ENCODE measurements at places on chromosomes 1 and 21.

DNA sequence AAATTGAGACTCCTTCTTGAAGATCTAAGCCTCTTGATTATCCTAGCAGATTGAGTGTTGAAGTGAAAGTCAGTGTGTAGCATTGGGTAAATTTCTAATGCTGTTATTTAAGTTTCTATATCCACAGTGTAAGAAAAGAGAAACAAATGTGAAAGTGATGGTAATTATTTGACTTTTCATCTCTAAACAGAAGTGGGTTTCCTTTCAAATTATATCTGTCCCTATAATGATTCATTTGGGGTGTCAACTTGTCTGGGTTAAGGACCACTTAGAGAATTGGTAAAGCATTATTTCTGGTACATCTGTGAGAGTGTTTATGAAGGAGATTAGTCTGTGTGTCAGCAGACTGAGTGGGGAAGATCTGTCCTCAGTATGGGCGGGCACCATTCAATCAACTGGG is 133.0 kb upstream of the HMCN1 start:
- no peak for DNase-seq

GRCh38 chr1:159201642-159202041 is 3.0 kb upstream of the ACKR1 start:
- DNase-seq, result no peak

DNA sequence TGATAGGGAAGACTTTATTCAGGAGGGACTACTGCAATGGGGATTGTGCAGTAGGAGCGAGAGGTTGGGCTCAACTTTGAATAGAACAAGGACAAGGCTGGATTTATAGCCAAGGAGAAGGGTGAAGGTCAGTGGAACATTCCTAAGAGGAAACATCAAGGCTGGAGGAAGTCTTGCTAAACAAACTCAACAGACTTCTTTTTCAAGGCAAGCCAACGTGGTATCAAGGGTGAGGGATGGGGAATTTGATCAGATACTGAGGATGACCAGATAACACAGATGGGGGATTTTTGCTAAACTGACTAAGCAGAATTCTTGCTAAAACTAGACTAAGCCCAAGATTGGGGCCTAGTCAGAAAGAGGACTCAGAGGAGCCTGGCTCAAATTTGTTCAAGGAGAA is 107.3 kb downstream of the DUSP10 start:
- DNase-seq, result no peak

- DNase-seq, result no peak
These were observed 197.1 kb downstream of the KCNK2 start for GRCh38 chr1:215279682-215280081.

- no peak for DNase-seq
These were observed 59.8 kb downstream of the TOR1AIP2 start for GRCh38 chr1:179817789-179818188.

All from CD4-positive, alpha-beta T cell treated with Interleukin-2 at 100 ng/mL for 4 hours (primary cell).